ENCODE measurements at places on chromosomes 12 and 14. TPM values are rescaled to one million over a fixed set of nuclear protein-coding genes. Genes with fewer than 3 reads are reported as not detected.

DNA sequence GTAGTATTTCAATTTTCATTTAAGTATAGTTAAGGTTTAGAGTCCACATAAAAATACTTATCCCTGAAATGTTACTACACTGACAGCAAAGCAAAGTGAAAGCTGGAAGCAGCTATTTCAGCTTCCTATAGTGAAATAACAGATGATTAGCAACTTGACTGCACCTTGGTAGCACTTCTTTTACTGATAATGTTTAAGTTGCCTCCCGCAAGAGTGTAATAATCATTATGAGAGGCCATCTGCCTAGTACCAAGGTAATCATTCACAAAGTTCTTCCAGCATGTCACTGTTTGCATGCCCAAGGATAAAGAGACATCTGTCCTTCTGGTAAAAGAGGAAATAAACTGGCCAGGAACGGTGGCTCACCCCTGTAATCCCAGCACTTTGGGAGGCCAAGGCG is 69.8 kb downstream of the LIN7A start:
- DNase-seq, result no peak

DNA sequence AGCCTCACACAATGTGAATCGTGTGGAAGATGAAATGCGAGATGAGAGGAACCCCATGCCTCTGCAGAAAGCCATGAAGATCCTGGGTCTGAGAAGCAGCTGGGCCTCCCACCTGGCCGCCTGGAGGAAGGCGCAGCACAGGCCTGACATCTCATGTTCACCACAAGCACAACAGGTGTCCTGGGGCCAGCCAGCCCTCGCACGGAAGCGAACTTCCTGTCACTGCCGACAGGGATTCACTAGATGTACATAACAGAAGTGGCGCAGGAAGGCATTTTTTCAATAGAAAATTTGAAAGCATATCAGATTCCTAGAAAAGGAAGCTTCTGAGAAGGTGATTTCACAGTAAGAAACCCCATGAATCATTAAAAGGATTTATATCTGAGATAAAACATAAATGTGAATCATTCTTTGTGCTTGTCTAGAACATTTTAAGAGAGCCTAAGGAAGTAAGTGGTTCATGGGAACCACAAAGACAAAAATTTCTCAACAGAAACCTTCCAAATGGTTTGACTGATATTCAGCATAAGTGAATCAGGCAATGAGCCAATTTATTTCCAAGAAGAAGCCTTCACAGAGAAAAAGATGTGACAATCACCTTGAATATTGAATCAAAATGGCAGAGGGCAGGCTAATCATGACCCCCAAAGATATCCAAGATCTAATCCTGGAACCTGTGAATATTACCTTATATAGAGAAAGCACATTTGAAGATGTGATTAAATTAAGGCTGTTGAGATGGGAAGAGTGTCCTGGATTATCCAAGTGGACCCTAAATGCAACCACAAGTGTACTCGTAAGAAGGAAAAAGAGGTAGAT is 311.9 kb downstream of the DUSP6 start:
- no peak for DNase-seq

GRCh38 chr12:75446857-75447256 is 33.7 kb upstream of the GLIPR1 start:
- no peak for DNase-seq

Gene COX8C
- total RNA-seq, result not detected

Gene SLC7A8
- 24.3 TPM for total RNA-seq

- no peak for DNase-seq
Measured at GRCh38 chr14:96783043-96783914, 13.9 kb upstream of the VRK1 start.

Gene HSPB8
- 2.7 TPM for total RNA-seq

Gene PRPH
- not detected for total RNA-seq

DNA sequence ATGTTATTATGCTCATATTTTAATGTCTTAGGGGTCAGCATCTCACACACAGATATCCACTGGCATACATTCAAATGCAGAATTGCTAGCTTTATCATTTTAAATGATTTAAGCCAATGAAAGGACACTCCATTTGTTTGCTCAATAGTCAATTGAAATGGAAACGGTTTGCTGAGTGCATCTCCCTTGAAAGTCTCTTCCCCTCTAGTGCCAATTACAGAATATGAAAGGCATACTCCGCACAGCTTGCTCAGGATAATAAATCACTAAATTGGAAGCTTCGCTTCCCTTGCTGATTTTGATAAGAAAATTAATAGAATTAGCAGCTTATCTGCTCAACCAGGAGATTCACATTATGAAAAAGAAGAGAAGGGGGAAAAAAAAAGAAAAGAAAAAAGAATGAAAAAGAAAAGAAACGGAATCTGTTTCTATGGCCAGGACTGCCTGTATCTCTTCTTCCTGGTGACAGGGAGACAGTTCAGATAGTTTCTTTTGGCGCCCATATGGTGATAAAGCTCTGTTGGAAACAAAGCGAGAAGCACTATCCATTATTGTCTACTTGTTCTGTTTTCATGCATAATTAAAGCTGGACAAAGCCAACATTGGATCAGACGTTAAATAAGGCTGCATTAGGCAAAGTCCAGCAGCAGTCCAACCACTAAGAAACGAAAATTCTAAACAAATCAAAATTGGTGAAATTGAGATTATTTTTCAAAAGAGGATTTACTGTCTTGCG is 225.0 kb downstream of the GXYLT1 start:
- DNase-seq, result no peak

DNA sequence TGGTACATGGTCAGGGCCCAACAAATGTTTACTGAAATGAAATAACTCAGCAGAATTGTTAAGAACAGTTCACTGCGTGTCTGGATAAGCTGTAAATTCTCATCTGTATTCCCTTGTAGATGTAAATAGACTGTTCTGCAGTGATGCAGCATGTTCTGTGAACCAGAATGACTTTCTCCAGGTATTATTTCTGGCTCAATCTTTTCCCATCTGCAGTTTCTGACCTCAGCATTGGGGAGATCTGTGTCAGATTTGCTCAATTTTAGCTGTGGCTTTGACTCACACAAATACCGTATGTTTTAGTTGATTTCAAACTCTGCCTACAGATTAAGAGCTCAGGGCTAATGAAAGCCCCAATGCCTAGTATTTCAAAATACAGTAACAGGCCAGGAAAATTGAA is 49.2 kb upstream of the DICER1 start:
- no peak for DNase-seq

GRCh38 chr14:76257842-76258397 is 106.2 kb downstream of the GPATCH2L start:
- no peak for DNase-seq

DNA sequence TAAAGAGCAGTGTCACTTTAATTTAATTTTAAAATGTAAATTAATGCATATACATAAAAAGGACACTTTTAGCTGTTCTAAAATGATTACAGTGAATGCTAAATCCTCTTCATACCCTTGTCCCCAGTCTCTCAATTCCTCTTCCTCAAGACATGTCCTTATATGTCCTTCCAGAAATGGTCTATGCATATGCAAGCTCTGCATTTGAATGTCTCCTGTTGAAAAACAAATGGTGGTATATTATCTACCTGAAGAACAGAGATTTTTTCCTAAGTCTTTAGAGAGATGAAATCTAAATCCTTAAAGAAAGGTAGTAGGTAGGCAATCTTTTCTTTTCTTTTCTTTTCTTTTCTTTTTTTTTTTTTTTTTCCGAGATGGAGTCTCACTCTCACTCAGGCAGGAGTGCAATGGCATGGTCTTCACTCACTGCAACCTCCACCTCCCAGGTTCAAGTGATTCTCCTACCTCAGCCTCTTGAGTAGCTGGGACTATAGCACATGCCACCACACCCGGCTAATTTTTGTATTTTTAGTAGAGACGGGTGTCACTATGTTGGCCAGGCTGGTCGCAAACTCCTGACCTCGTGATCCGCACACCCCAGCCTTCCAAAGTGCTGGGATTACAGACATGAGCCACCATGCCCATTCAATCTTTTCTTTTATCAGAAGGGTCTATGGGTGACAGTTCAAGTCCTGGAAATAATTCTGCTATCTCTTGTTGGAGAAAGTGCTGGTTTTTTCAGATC is 180.5 kb downstream of the PRKCH start:
- DNase-seq, result no peak

Gene CLEC4E
- 1.2 TPM for total RNA-seq

DNA sequence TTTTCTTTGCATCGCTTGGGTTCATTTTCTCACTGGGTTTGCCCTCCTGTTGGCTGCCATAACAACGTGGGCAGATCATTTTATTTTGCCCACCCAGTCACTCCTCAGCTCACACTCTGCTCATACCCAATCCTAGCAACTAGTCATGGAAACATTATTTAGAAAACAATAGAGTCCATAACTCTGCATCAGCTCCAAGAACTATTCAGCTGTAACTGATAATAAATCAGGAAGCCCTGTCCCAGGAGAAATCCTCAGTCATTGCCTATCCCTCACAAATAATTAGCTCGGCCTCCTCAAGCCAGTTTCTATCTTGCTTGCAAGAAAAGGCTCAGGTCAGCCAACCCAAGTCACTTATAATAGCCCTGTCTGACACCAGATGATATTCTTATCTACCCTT is 43.2 kb downstream of the RTN1 start:
- DNase-seq, result no peak

DNA sequence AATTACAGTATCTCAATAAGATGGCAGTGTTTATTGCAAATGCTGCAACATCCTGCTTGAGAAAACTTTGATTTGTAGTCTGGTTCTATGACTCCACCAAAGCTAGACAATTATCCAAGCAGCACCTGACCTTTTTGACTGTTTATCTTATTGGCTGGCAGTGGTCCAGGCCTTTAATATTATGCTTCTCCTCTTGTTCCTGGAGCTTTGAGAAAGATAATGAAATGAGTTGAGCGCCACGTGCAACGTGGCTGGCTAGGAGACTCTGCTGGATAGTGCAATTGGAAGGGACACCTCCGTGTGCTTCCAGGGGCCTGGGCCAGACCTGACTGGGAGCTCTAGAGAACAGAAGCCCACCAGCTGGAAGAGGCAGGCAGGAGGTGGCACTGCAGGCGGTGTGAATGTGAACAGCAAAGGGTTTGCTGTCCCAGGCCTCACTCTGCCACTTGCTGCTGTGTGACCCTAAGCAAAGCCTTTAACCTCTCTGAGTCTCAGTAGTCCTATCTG is 349.3 kb downstream of the CACNA1C start:
- DNase-seq, result no peak

- DNase-seq, result no peak
Measured at GRCh38 chr12:66638666-66639065, 40.2 kb downstream of the GRIP1 start.

Gene CNTN1
- 0.46 TPM for total RNA-seq

DNA sequence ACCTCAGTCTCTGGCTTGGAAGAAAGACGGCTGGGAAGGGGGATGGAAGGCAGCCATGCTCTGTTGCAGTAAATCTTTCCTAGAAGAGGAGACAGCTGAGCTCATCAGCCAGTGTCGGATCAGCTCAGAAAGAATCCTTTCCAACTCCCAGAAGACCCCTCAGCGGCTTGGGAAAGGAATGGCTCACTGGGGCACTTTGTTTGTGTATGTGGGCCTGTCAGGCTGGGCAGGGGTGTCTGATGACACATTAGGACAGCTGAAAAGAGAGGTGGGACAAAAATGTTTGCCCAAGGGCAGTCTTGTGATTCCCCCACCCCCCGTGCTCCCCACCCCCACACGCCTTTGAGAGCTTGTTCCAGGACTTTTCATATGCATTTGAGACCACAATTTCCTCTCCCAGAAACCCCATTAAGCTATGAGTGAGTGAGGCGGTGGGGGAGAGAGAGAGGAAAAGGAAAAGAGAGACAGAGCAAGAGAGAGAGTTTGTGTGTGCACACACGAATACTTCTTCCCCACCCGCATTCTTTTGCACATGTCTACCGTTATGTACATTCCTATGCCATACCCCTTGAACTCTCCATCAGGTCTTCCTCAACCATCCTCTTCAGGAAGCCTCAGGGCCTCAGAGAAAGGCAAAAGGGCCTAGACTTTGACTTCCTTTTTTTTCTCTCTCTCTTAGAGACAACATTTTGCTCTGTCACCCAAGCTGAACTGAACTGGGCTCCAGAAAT is 198.9 kb downstream of the ZFP36L1 start:
- DNase-seq, result no peak

DNA sequence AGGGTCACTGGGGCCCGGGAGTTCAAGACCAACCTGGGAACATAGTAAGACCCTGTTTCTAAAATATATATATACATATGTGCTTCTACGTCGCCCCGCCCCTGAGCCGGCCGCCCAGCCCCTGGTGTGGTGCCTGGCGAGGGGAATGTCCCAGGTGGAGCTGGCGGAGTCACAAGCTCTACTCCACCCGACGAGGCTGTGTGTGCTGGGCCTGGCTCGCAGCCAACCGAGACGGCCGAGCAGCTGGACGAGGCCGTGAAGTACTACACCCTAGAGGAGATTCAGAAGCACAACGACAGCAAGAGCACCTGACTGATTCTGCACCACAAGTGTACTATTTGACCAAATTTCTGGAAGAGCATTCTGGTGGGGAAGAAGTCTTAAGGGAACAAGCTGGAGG is 22.1 kb upstream of the ITPK1 start:
- DNase-seq, result no peak

DNA sequence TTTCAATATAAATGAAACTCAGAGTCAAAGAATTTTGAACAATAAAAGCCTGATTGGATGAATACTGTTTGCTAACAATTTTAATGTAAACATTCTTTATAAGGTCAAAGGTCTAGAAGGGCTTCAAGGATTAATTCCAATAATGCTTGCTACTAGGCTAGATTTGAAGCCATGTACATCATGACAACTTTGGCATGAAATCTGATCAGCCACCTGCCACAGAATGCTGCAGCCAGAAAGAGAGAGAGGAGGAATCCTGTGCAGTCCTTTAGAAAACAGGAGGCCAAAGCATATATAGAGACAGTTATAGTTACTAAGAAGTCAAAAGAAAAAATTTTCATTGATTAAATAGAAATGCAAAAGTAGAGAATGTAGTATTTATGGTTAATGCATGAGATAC is 47.1 kb downstream of the ABCD2 start:
- DNase-seq, result no peak

- DNase-seq, result no peak
Measured at GRCh38 chr12:27297566-27297965, 35.1 kb upstream of the BMAL2 start.

Gene SRRM4
- 3.6 TPM for total RNA-seq

Gene CMA1
- not detected for total RNA-seq

All from endothelial cell (in vitro differentiated cells).